ENCODE measurements at places on chromosomes 16 and 17.

DNA sequence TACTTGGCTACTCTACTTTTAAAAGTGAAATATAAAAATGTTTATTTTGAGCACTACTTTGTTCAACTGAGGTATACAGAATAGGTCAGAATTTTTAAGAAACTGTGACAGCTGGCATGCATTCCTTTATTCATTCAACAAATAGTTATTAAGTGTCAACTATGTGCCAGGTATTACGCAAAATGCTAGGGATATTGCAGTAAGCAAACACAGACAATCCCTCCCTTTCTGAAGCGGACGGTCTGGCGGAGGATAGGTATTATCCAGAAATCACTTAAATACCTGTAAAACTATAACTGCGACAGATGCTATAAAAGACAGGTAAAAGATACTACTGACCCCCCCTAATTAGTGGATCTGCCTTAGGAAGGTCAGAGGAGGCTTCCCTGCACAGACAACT lies 26.1 kb downstream of the METTL16 start:
- DNase-seq = no peak

DNA sequence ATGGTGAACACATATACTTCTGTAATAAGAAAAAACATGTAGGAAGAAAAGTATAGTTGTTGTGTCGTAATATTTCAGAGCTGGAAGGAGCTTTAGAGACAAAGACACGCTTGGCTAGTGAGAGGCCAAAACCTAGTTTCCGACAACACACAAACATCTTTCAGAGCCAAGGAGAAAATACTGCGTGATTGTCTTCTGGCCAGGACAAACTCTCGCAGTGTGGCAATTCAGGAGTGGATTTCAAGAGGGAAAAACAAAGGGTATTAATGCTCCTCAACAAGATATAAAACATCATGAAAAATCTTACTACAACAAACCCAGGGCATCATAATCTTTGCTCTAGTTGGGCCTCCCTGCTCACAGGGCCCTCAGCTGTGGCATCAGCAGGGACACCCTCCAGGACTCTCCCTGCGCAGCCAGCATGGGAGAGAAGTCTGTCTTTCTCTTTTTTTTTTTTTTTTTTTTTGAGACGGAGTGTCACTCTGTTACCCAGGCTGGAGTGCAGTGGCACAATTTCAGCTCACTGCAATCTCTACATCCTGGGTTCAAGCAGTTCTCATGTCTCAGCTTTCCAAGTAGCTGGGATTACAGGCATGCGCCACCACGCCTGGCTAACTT lies 66.4 kb downstream of the CYB5B start:
- no peak for DNase-seq

DNA sequence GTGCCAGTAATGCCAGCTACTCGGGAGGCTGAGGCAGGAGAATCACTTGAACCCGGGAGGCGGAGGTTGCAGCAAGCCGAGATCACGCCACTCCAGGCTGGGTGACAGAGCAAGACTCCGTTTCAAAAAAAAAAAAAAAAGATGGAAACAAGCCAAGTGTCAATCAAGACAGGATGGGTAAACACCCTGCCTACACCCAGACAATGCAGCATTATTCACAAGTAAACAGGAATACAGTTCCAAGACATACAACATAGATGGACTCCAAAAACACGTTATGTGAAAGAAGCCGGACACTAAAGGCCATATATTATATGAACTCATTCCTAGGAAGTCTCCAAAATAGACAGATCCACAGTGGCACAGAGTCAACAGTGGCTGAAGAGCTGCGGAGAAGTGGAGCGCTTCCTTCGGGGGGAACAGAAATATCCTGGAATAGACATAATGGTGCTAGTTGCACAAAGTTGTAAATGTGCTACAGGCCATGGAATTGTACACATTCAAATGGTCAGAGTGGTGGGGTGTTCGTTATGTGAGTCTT lies 33.9 kb downstream of the ANKRD11 start:
- no peak for DNase-seq

GRCh38 chr16:88537859-88538258 lies 32.3 kb upstream of the ZC3H18 start:
- no peak for DNase-seq

- DNase-seq = no peak
These were observed 13.5 kb upstream of the CIBAR2 start for GRCh38 chr16:85125570-85126393.

GRCh38 chr16:14199199-14199598 lies 128.1 kb downstream of the MRTFB start:
- no peak for DNase-seq

DNA sequence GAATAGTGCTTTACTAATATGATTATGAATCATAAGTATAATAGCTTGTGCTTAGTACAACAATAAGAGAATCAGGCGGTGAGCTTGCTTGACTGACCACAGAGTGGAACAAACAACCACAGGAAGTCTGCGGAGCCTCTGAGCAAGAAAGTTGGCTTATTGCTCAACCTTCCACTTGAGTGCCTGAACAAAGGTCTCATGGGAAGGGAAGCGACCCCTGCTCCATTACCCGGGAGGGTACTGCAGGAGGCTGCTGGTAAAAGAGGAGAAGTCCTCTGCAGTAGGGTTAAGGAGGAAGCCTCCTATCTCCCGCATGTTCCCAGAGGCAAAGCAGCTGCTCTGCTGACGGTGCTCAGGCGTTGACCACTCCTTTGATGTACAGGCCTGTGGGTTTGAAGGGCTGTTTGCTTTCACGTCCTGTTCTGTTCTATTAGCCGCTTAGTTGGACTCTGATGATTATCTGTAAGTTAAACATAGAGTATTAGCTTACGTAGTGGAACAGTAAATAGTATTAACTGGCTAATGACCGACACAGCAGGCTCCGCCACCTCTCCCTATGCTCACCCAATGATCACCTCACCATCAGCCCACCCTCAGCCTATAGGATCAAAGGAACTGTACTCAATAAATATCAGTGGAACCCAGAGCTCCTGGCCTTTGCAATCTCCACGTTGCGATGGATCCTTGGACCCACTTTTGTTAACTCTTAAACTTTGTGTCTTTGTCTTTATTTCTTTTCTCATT lies 17.5 kb downstream of the ALOX15B start:
- DNase-seq = no peak

DNA sequence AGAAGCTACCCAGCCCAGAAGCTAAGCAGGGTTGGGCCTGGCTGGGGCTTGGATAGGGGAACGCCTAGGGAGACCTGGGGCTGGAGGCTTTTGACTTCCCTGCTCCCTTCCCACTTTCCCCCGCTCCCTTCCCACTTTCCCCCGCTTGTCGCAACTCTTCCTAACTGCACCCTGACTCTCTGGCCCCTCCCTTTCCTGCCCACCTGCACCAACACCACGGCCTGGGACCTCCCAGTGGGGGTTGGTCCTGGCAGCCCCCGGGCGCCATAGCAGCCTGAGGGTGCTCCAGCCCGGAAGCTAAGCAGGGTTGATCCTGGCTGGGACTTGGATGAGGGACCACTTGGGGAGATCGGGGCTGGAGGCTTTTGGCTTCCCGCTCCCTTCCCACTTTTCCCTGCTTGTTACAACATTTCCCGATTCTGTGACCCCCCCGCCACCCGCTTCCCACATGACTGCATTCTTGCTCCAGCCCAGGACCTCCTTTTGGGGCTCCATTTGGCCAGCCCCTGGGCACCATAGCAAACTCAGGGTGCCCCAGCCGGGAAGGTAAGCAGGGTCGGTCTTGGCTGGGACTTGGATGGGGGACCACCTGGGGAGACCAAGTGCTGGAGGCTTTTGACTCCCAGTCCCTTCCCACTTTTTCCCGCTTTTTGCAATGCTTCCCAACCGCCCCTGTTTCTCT lies 2287.0 kb downstream of the TP53TG3F start:
- no peak for DNase-seq

DNA sequence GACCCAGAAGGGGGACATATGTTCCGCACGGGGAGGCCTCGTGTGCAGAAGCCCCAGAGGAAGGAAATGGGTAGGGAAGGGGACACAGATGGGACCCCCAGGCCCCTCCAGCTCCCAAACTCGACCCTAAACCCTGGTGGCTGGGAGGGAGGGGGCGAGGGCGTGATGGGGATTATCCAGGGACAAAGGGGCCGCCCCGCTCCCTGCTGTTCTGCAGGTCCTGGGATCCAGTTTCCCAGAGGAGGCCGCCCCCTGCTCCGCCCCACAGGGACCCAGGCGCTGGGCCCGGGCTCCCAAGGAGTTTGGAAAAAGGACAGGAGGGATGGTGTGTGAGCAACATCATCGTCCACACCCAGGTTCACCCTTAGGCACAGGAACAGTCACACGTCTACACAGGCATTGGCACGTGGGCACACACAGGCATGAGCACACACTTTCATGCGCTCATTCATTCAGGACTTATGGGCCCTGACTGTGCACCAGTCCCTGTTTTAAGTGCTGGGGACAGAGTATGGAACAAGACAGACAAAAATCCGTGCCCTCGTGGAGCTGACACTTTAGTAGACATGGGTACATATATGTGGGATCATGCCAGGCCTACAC lies 12.8 kb upstream of the FBXL19 start:
- DNase-seq = no peak

DNA sequence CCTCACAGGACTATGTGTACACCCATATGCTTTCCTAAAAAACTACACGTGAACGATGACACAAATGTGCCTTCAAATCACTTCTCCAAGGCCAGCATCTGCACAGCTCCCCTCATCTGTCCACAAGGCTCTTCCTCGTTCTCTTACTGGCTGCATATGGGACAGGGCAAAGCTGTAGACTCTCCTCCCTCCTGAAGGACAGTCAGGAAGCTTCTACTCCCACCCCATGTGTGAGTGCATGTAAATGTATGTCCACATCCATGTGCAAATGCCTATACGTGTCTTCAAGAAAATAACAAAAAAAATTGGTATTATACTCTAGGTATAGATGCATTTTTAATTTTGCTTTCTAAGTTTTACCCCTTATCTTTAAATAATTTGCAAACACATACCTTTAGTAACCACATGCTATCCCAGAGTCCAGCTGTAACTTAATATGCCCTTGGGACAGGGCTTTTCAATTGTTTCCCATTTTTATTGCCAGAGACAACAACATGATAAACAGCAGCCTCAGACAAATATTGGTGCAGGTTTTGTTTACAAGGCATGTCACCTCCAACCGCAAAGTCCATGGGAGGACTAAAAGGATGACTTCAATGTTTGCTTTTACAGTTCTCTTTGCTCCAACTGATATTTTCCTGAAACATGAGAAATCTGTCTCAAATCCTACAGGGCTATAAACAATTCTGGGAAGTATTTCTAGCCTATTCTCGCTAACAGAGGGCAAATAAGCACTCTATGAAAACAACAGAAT lies 31.6 kb upstream of the FAAP100 start:
- no peak for DNase-seq

GRCh38 chr17:61595418-61596186 lies 4.6 kb upstream of the NACA2 start:
- DNase-seq = no peak

DNA sequence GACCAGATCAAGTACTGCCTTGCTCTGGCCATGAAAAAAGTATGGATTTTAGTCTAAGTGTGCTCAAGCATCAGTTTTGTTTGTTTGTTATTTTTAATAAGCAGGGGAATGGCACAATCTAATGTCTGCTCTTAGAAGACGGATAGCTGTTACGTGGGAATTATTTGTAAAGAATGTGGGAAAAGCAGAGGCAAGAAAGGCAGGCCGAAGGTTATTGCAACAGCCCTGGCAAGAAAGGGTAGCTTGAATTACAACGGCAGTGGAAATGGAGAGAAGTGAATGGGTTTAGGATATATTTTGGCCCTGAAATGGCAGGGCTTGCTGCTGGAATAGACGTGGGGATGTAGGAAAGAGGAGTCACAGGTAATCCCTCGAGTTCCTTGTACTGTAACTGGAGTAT lies 987 bp upstream of the HASPIN start:
- no peak for DNase-seq

DNA sequence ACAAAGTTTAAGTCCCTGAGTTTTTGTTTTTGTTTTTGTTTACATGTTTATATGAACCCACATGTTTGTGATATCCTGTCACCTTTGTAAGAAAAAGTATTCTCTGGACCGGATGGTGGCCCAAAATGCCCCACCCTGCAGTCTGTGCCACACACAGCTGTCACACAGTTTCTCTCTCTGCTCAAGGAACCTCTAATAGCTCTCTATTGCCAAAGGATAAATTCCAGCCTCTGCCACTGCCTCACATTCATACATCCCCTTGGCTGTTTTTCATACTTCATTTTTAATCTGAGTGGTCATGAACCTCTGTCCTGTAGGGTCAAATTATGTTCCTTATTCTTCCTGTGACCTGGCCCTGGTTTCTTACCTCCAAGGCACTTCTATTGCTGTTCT lies 520.3 kb upstream of the CDH5 start:
- no peak for DNase-seq

DNA sequence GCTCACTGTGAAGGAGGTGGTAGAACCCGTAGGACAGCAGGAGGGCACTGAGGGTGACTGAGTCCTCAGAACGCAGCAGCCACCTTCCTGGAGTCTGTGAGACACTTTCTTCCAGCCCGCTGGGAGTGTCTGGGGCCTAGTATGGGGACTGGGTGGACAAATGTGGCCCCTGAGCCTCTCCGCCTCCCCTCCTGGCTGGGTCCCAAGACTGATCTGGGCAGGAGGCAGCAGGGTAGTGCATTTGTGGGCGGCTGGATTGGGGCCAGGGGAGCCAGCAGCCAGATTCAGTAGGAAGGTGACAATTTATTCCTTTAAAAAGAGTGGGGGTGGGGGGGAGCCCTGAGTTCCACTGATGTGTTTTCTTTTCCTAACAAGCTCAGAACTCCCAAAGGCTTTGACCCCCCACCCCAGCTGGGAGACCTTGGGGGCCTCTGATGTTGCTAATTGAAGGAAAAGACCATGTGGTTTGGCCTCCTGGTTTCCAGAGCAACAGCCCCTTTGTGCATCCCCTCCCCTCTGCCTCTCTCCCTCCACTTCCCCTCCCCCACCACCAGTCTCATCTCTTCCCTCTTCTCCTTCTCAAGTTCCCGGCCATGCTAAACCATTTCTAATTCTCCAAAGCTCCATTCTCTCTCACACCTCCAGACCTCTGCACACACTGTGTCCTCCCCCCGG lies 4.4 kb downstream of the CLEC19A start:
- DNase-seq = no peak

GRCh38 chr16:55530316-55530856 lies 21.5 kb downstream of the LPCAT2 start:
- no peak for DNase-seq

GRCh38 chr17:61366076-61366714 lies 33.4 kb upstream of the TBX2 start:
- no peak for DNase-seq

Measured in effector CD4-positive, alpha-beta T cell (primary cell).